ENCODE measurements at places on chromosomes 12 and 14.

GRCh38 chr14:64465831-64466554, 694 bp downstream of the AKAP5 start:
- DNase-seq: no peak

GRCh38 chr14:51518280-51518679, 133.4 kb upstream of the FRMD6 start:
- no peak for DNase-seq

- no peak for DNase-seq
Measured at GRCh38 chr12:130524759-130525158, 187.1 kb downstream of the PIWIL1 start.

DNA sequence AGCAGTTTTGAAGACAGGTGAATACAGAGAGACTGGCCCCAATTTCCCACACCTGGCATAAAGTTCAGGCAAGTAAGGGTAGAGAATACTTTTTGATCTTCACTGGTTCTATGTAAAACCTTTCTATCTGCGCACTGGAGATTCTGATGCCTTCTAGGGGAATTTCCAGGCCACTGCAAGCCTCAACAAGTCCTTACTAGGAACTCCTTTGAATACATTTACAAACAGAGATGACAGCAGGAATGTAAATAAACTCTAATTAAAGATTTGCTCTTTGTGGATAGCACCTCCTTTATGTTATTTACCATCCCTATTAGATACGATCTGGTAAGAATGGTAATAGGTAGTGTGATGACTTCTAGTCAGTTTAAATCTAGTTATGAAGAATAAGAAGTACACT, 69.2 kb downstream of the NTN4 start:
- no peak for DNase-seq

DNA sequence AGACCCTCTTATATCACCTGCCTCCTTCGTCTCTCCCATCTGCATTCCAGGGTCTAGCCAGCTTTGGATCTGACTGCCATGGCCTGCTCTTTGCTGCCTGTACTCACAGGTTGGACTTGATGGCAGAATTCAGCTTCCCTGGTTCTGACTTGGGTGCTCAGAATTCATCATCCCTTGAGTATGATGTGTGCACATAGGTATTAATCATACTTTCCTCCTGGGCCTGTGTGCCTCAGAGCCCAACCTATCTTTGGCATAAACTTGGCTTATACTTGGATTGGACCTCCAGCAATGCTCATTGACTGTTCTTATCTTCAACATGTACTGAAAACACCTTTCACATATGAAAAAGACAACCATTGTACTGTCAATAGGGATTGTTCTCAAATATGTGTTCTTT, 70.7 kb upstream of the LMNTD1 start:
- DNase-seq: no peak

- DNase-seq: no peak
Measured at GRCh38 chr12:43957732-43958372, 122.0 kb downstream of the TMEM117 start.

GRCh38 chr12:85405781-85406522, 125.9 kb downstream of the ALX1 start:
- DNase-seq: no peak

- no peak for DNase-seq
Measured at GRCh38 chr14:101840649-101841369, 79.3 kb downstream of the PPP2R5C start.

DNA sequence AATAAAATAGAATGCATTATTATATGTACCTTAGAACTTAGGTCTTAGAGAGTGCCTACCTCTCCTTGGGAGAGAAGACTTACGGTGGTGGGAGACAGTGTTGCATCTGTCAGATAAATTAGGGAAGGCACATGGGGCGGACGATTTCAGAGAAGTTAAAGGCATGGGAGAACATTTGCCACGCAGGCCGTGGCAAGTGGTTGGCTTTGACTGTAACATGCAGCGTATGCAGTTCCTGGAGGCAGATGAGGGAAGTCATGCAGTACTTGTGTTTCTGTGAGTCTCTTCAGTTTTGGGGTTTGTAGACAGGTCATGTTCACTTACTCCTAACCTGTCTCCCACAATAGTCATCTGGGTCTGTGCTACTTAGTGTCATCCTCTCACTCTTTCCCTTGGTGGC, 43.6 kb downstream of the ETV6 start:
- DNase-seq: no peak

GRCh38 chr12:103969391-103969790, 3.7 kb downstream of the TDG start:
- DNase-seq: no peak

DNA sequence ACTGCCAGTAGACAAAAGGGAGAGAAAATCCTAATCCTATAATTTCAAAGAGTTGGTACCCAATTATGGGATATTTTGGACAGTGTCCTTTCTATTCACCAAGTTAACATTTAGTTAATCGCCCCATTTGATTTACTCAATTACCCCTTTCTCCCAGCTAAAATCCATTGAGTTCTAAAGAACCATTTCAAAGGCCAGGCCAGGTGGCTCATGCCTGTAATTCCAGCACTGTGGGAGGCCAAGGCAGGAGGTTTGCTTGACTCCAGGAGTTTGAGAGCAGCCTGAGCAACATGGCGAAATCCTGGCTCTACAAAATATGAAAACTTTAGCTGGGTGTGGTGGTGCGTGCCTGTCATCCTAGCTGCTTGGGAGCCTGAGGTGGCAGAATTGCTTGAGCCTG, 5.5 kb upstream of the GPR19 start:
- DNase-seq: no peak

GRCh38 chr12:42091769-42092168, 52.9 kb downstream of the GXYLT1 start:
- no peak for DNase-seq

DNA sequence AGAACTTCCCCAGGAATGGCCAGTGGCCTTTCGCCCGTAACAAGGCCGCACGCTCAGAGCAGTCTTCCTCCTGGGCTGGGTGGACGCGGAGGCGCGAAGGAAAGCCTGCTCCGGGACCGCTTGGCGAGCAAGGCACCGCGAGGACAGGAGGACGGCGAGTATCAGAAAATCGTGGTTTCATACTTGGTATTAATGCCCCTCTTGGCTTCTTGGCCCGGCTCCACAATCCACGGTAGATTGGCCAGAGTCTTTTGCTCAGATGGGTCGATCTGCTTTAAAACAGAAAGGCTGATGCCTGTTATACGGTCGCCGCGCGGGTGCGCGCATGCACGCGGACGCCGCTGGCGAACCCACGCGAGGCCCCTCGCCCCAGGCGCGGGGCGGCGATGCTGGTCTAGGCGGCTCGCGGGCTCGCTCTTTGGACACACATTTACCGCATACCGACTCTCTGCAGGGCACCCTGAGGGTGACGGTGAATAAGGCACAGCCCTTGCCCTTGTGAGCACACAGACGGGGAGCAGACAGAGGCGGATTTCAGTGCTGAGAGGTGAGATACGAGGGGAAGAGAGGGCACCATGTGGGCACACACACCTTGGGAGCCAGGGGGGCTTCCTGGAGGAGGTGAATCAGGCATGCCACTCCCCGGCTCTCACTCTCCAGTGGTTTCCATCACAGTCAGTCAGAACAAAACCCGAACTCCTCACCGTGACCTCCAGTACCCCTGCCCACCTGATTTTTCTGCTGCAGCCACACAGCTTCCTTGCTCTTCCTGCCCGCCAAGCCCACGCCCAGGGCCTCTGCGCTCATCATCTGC, 100.7 kb downstream of the APAF1 start:
- DNase-seq: no peak

GRCh38 chr12:53952871-53953734, 1.6 kb upstream of the HOXC12 start:
- DNase-seq: no peak

GRCh38 chr14:79829405-79830166, 381.7 kb downstream of the DIO2 start:
- no peak for DNase-seq

- no peak for DNase-seq
Measured at GRCh38 chr12:71300772-71301675, 138.6 kb upstream of the LGR5 start.

DNA sequence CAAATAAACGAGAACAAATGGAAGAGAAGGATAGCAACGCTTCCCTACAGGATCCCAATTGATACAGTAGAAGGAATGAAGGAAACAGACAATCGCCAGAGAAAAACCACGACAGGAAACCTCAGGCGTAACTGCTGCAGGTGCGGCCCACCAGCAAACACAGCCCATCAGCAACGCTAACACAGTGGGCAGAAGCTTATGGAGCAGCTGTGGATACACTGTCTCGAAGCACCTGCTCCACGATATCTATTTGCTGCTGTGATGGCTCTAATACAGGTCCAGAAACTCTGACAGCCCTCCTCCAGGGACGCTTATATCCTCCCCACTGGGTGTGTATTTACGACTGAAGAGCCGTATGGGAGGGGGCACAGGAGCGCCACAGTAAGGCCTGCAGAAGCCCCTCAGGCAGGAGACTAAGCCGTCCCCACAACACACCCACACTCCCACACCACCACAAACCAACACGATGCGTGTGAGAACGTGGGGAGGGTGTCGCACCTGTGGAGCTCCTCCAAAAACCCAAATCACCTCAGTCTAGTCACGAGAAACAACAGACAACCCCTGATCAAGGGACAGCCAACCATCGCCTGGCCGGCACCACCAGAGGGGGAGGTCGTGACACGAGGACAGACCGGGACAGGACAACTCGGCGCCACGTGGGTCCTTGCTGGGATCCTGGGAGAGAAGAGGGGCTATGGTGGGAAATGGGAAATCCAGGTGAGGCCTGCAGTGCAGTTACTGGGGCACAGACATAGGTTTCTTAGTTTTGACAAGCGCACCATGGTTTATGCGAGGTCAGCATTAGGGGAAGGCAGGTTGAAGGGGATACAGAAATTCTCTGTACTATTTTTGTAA, 24.0 kb downstream of the POLE start:
- no peak for DNase-seq

GRCh38 chr14:101588286-101588975, 27.1 kb downstream of the DIO3 start:
- DNase-seq: no peak

- no peak for DNase-seq
Measured at GRCh38 chr12:79619872-79620562, 70.7 kb downstream of the PAWR start.

DNA sequence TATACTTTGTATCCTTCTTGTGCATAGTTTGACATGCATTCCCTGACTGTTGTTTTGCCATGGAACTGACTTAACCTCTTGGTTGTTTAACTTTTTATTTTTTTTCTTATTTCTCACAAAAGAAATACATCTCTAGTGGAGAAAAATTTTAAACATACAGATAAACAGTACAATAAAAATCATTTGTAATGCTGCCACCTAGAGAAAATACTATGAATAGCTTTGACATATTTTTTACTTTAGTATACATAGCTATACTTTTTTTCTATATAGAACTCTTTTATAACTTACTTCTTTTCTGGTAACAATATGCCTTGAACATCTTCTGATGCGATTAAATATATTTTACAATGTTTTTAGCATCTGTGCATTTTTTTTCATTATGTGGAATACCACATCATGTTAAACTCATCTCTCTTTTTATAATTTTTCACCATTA, 184.5 kb downstream of the AKAP6 start:
- no peak for DNase-seq

GRCh38 chr14:34933301-34933700, 49.5 kb upstream of the SRP54 start:
- no peak for DNase-seq
